ENCODE measurements at places on chromosomes 1 and 21. TPM values are rescaled to one million over a fixed set of nuclear protein-coding genes. Genes with fewer than 3 reads are reported as not detected.

Gene LAMB3
- 0.19 TPM for total RNA-seq

DNA sequence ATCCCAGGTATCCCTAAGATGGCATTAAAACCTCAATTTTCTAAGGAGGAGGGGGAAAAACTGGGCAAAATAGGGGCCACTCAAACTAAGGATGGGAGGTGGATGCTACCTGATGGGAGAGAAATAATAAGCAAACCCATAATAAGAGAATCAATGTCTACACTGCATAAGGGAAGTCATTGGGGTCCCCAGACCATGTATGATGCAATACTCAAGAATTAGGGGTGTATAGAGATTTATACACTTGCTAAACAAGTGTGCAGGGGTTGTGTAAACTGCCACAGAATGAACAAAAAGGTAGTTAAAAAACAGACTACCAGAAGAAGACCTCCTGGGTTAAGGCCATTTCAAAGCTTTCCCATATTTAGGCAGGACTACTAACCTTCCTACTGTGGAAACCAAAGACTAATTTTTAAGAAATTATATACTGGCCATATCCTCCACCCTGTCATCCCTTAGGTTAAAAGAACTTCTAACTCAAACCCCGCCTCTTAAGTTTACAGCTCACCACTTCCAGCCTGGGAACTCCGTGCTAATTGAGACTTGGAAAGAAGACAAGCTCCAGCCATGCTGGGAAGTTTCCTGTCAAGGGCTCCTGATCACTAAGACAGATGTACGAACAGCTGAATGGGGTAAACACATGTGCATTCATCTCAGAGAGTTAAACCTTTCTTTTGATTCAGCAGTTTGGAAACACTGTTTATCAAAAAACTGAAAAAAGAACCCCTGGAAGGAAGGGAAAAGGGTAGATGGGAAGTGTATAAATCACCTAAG is 64.4 kb upstream of the TLR5 start:
- no peak overlapping the region for H3K4me3 ChIP-seq
- H3K27ac ChIP-seq: no peak overlapping the region
- no peaks in the 10 kb centered on the region for H3K27me3 ChIP-seq
- H3K36me3 ChIP-seq: no peaks in the 10 kb centered on the region
- no peak for DNase-seq

DNA sequence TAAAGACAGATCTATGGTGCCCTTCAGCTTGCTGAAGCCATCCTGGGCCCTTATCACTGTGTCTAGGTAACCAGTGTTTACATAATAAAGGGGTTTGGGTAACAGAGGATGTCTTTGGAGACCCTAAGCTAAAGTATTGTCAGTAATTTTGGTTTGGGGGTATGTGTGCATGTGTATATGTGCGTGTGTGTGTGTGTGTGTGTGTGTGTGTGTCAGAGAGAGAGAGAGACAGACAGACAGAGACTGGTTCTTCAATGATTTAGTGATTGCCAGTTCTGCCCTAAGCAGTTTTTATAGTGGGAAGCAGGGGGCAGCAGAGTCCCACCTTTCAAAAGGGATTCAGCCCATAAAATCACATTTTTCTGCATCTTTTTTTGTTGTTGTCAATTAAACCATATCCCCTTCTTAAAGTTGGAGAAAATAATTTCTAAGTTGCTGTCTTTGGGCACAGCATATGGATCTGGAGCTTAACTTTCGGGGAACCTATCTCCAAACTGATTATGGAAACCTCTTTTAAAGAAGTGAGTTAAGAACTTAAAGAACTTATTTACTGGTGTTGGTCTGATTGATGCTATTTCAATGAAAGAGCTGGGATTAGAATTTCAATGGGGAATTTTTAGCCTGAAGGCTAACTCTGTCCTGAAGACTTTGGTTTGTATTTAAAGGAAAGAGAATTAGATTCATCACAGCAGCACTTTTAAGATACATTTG is 51.1 kb downstream of the ZNF326 start:
- H3K4me1 ChIP-seq: no peaks in the 10 kb centered on the region
- H3K27ac ChIP-seq: no peak overlapping the region
- H3K27me3 ChIP-seq: no peaks in the 10 kb centered on the region
- H3K4me3 ChIP-seq: no peak overlapping the region

- no peak for DNase-seq
- no peaks in the 10 kb centered on the region for H3K27me3 ChIP-seq
- no peak within 1 kb of the TSS for H3K4me3 ChIP-seq
- no peaks in the 10 kb centered on the region for H3K4me1 ChIP-seq
- H3K27ac ChIP-seq: no peak within 1 kb of the TSS
These were observed at the start of gene IL24 for GRCh38 chr1:206897175-206897574. IL24 (plus strand) TSS chr1:206897443; CDS start chr1:206897833, 390 bp downstream.

Gene COL8A2
- 0.06 TPM for total RNA-seq

Gene RAB4A
- 48.3 TPM for total RNA-seq

All from neural progenitor cell (in vitro differentiated cells).